IMR-90 (cell line): ENCODE measurements at places on chromosomes 11 and 22.
A peak's percentile ranks its signal among the peaks of the same experiment; 100 is the strongest.

DNA sequence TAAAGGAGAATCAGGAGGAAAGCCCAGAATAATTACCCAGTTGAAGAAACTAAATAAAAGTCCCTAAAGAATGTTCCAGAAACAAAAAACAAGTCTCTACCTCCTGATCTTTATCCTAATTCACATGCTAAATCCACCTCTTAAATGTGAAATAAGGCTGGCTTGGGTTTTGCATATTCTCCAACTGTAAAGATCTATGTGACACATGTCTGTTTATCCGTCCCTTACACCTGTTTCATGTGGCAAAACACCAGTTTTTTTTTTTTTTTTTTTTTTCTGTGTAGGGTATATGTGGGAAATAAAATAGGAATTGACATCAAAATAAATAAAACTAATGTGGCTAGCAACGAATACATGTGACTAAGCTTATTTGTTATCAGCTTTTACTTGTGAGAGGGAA is 70.5 kb downstream of the NARS2 start:
- no peak for DNase-seq

DNA sequence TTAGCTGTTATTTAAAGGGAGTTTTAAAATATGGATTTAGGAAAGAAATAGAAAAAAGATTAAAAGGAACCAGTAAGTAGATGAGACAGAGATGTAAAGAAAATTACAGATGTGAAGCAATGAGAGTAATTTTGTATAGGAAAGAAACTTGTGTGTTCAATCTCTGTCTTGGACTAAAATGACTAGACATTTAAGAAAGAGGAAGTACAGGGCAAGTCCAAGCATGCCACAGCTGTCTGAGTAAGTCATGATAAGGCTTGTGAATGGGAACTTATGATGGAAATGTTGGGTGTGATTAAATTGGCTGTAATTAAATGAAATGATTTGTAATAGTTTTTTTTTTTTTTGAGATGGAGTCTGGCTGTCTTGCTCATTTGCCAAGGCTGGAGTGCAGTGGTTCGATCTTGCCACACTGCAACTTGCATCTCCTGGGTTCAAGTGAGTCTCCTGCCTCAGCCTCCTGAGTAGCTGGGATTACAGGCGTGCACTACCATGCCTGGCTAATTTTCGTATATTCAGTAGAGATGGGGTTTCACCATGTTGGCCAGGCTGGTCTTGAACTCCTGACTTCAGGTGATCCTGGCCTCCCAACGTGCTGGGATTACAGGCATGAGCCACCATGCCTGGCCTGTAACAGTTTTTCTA is 5.9 kb upstream of the ACY3 start:
- peak; percentile 7 for DNase-seq

DNA sequence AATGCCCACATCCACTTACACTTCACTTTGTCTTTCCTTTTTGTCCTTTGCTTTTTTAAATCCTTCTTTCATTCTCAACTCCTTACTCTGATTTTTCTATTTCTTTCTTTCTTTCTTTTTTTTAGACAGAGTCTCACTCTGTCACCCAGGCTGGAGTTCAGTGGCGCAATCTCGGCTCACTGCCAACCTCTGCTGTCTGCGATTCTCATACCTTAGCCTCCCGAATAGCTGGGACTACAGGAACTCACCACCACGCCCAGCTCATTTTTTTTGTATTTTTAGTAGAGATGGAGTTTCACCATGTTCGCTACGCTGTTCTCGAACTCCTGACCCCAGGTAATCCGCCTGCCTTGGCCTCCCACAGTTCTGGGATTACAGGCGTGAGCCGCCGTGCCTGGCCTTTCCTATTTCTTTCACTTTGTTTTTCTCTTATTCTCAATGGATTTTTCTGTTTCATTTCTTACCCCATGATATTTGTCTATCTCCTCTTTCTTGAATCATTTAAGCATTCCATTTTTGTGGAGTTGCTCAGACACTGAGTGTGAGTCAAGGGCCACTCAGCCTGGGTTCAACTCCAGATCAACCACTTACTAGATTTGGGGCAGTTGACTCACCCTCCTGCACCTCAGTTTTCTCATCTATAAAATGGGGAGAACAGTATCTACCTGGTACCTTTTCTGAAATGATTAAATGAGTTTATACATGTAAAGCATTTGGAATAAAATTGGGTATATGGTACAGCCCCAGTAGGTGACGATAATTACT is 7.6 kb downstream of the KCNJ5 start:
- peak; percentile 66 for DNase-seq

DNA sequence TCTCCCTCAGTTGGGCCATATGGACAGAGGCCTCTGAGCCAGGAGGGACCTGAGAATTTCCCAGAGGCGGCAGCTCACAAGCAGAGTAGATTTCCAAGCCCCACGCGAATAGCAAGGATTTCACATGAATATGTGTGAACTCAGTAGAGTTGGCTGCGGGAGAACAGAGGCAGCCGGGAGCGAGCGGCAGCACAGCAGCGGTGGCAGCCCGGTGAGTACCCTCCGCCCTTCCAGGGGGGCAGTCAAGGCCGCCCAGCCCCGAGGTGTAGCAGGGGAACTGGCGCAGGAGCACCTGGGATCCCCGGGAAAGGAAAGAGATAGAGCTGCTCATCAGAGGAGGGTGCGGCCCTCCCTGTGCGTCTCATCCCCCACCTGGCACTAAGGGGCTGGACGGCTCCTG is 8.4 kb upstream of the MS4A15 start:
- no peak for DNase-seq

GRCh38 chr11:128208329-128209137 is 378.8 kb downstream of the ETS1 start:
- DNase-seq: peak; percentile 93

GRCh38 chr11:81259471-81259870 is 1474.2 kb downstream of the FAM181B start:
- no peak for DNase-seq

DNA sequence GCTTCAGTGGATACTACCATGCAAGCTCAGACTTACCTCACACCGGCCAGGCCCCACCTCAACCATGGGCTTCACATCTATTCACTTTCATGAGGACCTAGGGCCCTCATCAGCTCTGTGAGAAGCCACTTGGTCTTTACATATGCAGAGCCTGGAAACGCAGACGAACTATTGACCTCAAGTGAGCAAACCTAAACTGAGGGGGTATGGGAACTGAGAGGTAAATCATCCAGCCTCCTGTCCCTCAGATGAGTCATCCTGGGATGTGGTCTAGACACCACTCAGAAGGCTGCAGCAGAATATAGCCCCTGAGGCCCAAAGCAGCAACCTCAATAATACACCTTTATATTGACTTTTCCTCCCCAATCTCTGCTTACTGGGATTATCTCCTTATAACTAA is 578.0 kb downstream of the INSC start:
- DNase-seq: peak; percentile 65

DNA sequence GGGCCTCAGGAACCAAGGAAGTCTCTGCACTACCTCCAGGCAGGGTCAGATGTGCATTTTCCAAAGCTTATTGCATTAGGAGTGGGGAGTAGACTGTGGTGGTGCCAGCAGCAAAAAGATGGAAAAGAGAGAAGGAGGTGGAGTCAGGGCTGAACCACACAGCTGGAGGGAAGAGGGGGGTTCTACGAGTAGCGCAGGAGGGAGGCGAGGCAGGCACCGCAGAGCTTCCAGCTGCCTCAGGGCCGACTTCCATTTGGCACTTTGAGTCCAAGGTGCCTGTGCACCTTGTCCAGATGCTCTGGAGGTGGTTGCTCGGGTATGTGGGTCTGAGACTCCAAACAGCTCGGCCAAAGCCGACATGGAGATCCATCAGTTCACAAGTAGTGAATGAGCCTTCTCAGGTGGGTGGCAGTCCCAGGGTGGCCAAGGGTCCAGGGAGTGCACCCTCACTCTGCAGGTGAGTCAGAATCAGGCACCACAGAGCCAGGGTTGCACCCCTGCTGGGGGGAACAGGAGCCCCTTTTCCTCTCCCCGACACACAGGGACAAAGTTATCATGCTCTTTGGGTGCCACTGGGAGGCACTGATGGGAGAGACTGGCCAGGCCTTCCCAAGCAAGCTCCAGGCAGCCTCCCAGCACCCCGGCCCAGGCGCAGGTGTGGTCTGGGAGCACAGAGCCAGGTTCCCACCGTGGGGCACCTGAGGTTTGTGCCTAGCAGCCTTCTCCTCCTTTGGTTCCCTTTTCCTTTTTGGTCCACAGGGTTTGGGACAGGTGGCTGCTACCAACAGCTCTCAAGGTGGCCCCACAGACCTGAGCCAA is 30.2 kb downstream of the GGT5 start:
- no peak for DNase-seq

DNA sequence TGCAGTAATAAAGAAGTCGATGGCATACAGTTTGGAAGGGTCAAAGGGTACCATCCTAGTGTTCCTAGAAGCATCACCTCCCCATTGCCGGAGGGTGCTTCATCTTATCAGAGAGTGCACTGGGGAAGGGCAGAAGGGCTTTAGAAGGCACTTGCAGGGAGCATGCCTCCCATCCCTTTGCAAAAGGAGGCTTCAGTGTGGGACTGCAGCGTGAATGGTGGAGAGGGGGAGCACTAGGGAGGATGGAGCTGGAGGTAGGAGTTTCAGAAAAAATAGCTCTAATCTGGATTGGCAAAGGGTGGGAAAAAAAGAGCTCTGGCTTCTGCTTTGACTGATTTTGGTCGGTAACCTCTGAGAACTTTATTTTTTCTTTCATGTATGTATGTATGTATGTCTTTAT is 5.0 kb downstream of the NTM start:
- DNase-seq: no peak

DNA sequence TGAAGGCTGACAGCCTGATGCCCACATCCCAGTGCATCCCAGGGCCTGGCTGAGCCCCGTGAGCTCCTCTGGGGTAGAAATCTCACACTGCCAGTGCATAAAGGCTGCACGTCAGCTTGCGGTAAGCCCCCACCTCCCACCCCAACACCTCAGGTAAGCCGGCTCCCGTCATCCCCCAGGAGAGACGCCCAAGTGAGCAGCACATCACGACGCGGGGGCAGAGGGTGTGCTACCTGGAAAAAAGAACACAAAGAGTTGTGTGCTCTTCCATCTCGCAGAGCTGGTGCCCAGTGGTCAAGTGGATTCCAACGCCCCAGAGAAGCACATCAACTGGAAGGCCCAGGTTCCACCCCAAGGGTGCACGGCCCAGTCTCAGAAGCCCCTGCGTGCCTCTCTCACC is 50.0 kb downstream of the IGSF9B start:
- DNase-seq: no peak

GRCh38 chr22:49203091-49203858 is 624.4 kb downstream of the BRD1 start:
- no peak for DNase-seq

- DNase-seq: no peak
These were observed 112.9 kb upstream of the TMEM45B start for GRCh38 chr11:129702410-129703398.

GRCh38 chr11:122085264-122085663 is 30.8 kb downstream of the BLID start:
- DNase-seq: peak; percentile 95

- peak; percentile 29 for DNase-seq
These were observed 14.7 kb downstream of the EPS8L2 start for GRCh38 chr11:720642-721246.

GRCh38 chr22:26066534-26066933 is 102.7 kb upstream of the SEZ6L start:
- DNase-seq: no peak

DNA sequence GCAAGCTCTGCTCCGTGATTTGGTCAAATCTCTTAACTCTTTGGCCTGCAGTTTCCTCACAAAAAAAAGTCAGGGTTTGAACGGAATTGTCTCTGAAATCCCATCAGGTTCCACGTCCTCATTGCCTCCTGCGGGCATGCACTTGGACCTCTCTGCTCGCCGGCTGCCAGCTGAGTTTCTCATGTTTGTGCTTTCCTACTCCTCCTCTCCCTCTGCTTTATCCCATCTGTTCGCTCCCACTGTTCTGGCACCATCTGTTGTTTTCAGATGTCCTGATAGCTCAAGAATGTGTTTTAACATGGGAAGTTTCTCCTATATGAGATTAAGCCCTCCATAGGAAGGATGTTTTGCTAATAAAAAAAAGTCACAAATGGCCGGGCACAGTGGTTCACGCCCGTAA is 49.4 kb upstream of the ARHGAP42 start:
- no peak for DNase-seq

- DNase-seq: peak; percentile 70
These were observed 49.8 kb upstream of the PLET1 start for GRCh38 chr11:112310419-112310818.

DNA sequence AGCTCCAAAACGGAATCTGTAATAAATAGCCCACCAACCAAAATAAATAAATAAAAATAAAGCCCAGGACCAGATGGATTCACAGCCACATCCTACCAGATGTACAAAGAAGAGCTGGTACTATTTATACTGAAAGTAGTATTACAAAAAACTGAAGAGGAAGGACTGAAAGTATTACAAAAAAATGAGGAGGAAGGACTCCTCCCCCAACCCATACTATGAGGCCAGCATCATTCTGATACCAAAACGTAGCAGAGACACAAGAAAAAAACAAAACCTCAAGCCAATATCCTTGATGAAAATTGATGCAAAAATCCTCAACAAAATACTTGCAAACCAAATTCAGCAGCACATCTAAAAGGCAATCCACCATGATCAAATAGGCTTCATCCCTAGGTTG is 65.4 kb downstream of the CYP2R1 start:
- DNase-seq: no peak

GRCh38 chr11:59708537-59708936 is 5.1 kb downstream of the OR10V1 start:
- peak; percentile 24 for DNase-seq

GRCh38 chr11:77467993-77468392 is 5.9 kb downstream of the PAK1 start:
- DNase-seq: no peak

DNA sequence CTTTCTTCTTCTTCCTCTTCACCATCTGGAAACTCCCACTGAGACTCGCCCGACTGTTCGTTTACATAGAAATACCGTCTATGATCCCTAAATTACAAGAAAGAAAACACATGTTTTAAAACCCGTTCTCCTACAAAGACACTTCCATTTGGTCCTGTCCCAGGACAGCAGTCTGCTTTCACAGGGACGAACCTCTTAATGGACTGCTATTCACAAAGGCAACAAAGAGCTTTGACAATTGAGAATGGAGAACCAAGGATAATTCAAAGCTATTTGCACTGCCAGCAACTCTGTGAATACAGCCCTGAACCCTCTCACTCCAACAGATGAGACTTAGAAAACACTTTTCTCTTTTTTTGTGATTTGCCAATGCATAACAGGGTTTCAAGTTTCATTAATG is 16.3 kb upstream of the AGBL2 start:
- DNase-seq: no peak

- no peak for DNase-seq
These were observed 7.3 kb upstream of the SYT7 start for GRCh38 chr11:61587951-61588727.

DNA sequence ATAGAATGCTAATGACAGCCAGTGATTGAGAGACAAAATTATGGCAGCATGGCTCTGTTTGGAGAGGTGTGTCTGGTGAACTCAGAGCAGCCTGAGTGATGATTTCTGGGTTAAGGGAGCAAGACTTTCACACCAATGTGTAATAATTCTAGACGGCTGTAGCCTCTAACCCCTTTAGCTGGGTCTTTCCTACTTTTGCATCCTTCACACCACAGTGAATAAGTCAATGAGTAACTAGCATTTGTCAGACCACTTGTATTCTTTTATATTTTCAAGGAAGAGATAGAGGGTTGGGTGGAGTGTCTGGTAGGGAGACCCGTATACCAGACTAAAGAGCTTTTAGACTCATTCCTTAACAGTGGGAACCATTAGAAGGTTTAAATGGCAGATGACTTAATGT is 50.4 kb downstream of the ATXN10 start:
- DNase-seq: no peak
